ENCODE measurements at places on chromosomes 6 and 20.
A peak's percentile ranks its signal among the peaks of the same experiment; 100 is the strongest.

DNA sequence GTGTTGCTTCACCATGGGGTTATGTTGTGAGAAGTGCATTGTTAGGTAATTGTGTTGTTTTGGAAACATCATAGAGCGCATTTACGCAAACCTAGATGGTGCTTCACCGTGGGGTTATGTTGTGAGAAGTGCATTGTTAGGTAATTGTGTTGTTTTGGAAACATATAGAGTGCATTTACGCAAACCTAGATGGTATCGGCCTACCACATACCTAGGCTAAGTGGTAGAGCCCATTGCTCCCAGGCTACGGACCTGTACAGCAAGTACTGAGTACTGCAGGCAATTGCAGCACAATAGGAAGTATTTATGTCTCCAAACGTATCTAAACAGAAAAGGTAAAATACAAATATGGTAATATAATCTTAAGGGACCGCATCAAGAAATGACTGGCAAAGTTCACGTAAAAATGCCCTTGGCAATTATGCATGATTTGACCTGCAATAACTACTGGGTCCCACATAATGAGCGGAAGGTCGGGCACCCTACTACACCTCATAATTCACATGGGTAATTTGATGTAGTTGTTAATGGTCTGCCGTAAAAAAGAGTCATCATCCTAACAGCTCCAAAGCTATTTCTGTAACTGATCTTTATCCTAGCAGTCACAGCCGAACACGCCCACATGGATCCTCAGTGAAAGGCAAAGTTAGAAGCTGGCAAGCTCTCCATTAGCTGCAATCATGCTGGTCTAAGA is 76.0 kb downstream of the RSPH3 start:
- DNase-seq = no peak

- DNase-seq = no peak
Observed at GRCh38 chr6:145588981-145589380, 146.3 kb downstream of the EPM2A start.

- peak; percentile 56 for DNase-seq
Observed at GRCh38 chr6:139473231-139473701, 98.8 kb upstream of the CITED2 start.

GRCh38 chr6:168851460-168852375 is 401.9 kb downstream of the THBS2 start:
- DNase-seq = peak; percentile 25

DNA sequence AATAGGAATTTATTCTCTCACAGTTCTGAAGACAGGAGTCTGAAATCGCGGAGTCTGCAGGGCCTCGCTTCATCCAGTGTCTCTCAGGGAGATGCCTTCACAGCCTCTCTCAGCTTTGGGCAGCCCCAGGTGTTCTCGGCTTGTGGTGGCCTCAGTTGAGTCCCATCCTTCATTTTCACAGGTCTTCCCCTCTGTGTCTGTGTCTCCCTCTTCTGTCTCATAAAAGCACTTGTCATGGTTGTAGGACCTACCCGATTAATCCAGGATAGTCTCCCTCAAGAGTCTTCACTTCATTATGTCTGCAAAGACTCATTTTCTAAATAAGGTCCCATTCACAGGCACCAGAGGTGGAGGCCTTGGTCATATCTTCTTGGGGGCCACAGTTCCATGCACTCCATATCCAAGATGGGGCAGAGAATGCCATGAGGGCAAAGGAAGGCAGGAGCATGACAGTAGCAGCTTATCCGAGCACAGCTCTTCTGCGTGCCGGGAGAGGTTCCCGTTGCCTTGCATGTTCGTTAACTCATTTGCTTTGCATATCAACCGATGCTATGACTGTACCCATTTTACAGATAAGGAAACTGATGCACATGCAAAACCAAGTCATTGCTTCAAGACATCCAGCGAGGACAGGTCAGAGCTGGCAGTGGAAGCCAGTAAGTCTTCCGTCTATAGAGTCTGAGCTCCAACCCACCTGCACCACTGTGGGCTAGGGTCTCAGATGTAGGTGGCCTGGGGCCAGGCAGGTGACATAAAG is 363.8 kb upstream of the SULF2 start:
- no peak for DNase-seq

- peak; percentile 33 for DNase-seq
Observed at GRCh38 chr6:25136854-25137253, 142.3 kb upstream of the CARMIL1 start.

- no peak for DNase-seq
Observed at GRCh38 chr6:4977468-4977867, 26.4 kb downstream of the RPP40 start.

DNA sequence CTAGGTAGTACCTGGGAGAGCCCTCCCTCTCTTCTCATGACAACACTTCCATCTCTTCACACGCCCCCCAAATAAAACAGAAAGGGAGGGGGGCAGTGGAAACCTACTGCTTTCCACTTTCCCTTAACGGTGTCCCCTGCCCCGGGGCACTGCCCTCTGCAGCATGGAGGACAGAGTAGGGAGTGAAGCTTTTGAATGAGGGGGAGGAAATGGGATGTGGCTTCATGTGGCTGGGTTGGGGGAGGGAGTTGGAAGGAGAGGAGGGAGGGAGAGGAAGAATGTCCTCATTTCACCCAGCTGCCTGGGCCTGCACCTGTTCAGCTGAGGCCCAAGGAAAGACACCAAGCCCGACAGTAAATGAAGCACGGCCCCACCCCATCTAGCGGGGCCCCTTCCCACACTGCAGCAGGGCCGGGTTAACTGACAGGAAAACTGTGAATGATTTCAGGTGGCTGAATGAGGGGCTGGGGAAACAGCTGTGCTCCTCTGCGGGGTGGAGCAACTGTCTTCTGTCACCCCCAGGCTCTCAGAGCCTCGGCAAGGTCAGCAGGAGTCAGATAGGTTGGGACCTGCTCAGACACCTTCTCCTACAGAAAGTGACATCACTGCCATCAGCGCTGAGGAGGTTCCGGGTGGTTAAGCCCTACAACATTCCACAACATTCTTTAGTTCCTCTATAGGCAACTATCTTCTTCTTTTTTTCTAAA is 40.0 kb upstream of the TAF8 start:
- DNase-seq = no peak

DNA sequence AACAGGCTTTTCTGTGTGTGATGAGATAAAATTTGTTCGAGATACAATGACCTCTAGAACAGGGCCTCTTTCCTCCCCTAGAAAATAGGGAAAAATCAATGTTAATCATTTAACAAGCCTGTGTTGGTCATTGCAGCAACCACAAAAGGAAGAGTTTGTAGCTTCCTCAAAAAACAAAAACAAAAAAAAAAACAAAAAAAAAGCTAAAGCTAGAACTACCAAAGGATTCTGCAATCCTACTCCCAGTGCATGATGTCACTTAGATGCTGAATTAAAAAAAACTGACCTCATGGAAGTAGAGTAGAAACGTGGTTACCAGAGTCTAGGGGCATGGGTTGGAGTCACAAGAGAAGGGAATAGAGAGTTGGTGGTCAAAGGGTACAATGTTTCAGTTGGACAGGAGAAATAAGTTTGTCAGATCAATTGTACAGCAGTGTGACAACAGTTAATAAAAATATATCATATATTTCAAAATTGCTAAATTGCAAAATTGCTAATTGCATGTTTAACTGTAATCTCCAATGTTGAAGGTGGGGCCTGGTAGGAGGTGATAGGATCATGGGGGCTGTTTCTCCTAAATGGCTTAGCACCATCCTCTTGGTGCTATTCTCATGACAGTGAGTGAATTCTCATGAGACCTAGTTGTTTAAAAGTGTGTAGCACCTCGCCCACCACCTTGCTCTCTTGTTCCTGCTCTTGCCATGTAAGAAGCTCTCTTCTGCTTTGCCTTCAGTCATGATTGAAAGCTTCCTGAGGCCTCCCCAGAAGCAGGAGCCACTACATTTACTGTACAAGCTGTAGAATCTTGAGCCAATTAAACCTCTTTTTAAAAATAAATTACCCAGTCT is 163.4 kb upstream of the SIM1 start:
- no peak for DNase-seq

DNA sequence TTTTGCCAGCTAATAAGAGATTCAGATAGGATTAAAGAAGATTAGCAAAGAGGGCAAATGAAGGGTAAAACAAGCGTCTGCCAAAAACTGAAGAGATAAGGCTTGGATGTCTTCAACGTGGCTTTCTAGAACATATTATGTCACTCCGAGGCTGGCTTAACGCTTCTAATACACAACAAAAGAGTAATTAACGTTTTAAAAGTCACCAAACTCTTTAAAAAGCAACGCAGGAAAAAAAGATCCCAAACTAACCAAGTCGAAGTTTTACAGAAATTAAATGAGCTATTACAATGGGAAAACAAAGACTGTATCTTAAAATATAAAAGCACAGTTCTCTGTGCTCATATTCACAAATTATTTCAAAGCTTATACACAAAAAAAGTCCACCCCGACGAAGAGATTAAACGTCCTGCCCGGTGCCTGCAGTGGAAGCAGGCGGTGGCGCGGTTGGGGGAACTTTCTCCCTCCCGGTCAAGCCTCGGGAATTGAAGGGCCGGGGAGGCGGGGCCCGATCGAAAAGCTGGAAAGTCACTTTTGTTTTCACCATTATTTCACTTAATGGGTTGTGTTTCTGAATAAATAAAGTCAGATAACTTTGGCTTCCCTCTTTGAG is 1.2 kb downstream of the MAK start:
- DNase-seq = peak; percentile 11

DNA sequence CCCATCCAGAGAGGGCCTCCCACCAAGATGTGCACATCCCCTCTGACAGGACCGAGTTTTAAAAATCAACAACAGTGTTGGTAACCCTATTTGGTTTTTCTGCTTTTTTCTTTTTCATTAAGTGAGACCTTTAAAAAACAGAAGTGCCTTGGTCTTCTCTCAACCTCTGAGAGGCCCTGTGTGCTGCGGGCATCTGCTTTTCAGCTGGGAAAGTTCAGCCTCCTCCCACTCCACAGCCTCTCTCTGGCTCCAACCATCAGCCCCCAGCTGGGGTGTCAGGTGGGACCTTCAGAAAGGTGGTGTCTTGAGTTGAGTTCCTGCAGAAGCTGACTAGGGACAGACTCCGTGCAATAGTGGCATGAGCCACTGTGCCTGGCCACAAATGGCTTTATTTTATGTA is 64.6 kb upstream of the ZMYND8 start:
- no peak for DNase-seq

- DNase-seq = no peak
Observed at GRCh38 chr20:20603339-20603990, 109.0 kb downstream of the RALGAPA2 start.

DNA sequence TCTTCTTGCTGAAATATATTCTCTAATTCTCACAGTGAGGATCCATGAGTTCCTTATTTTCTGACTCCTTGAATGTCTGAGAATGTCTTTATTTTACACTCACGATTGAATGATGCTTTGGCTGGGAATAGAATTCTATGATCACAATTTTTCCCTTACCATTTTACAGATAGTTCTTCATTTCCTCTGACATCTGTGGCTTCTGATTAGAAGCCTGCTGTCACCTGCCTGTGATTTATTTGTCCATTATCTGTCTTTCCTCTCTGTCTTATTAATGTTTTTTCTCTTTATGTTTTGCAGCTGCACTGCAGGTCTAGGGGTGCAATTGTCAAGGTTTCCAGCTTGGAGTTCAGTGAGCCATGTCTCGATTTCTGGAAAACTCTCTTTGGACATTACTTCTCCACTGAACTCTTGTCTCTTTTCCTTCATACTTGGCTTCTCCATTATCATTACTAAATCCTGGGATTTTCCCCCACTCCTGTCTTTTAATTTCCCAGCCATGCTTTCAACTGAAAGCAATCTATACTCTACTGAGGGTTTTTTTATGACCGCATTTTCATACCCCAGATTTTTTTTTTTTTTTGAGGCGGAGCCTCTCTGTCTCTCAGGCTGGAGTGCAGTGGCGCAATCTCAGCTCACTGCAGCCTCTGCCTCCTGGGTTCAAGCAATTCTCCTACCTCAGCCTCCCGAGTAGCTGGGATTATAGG is 121.2 kb upstream of the PRND start:
- DNase-seq = no peak

DNA sequence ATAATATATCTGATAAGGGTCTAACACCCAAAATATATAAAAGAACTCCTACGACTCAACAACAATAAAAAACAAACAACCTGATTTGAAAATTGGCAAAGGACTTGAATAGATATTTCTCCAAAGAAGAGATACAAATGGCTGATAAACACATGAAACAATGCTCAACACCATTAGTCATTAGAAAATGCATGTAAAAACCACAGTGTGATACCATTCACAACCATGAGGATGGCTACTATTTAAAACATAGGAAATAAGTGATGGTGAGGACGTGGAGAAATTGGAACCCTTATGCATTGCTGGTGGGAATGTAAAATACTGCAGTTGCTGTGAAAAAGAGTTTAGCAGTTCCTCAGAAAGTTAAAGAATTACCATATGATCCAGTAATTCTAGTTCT is 41.4 kb downstream of the PTGIS start:
- no peak for DNase-seq

GRCh38 chr6:108123946-108124345 is 41.9 kb upstream of the NR2E1 start:
- no peak for DNase-seq

- no peak for DNase-seq
Observed at GRCh38 chr6:26507658-26508057, 7.6 kb downstream of the BTN1A1 start.

- no peak for DNase-seq
Observed at GRCh38 chr20:20414640-20415220, 46.8 kb downstream of the INSM1 start.

GRCh38 chr6:146028252-146028795 is 538 bp upstream of the GRM1 start:
- peak; percentile 44 for DNase-seq

DNA sequence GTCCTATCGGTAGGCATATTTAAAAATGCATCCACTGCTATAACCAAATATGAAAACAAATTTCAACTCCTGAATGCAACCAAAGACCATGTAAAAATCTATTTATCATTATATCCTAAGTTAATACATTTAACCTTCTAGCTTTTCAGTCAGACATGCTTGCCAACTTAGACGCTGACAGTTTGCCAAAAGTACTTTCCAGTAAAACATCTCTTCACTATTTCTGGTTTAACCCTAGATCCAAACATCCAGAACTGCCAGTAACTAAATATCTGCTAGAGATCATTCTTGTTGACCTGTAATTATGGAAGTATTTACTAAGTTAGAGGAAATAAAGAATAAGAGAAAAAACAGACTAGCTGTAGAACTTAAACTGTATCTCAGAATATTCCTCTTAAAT is 210.2 kb upstream of the THEMIS start:
- peak; percentile 35 for DNase-seq

DNA sequence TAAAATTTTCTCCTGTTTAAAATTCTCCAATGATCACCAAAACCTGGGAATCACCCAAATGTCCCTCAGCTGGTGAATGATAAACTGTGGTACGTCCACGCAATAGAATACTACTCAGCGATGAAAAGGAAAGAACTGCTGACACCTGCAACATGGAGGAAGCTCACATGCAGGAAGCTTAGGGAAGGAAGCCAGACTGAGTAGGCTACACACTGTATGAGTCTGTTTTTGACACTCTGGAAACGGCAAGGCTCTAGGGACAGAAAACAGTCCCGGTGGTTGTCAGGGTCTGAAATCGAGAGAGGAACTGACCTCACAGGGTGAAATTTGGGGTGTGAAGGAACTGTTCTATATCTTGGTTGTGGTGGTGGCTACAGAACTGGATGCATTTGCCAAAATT is 25.2 kb upstream of the TLDC2 start:
- no peak for DNase-seq

- peak; percentile 6 for DNase-seq
Observed at GRCh38 chr6:107144014-107144413, 28.7 kb upstream of the BEND3 start.
